ENCODE measurements at places on chromosomes 2 and 18. TPM values are rescaled to one million over a fixed set of nuclear protein-coding genes. Genes with fewer than 3 reads are reported as not detected.
A peak's percentile ranks its signal among the peaks of the same experiment; 100 is the strongest.

DNA sequence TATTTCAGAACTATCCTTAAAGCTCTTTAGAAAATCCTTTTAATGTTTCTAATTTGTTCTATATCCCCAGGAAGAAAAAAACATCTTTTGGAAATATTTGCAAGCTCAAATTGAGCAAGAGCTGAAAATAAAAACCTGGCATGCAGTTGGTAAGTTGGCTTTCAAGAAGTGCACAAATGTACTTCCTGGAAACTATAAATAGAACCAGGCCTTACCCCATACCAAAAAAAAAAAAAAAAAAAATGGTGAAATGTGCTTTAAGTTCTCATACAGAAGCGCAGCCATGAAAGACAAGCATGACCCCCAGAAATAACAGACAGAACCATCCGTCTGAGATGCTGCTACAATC, 178.5 kb downstream of the HDAC4 start:
- DNase-seq: no peak

DNA sequence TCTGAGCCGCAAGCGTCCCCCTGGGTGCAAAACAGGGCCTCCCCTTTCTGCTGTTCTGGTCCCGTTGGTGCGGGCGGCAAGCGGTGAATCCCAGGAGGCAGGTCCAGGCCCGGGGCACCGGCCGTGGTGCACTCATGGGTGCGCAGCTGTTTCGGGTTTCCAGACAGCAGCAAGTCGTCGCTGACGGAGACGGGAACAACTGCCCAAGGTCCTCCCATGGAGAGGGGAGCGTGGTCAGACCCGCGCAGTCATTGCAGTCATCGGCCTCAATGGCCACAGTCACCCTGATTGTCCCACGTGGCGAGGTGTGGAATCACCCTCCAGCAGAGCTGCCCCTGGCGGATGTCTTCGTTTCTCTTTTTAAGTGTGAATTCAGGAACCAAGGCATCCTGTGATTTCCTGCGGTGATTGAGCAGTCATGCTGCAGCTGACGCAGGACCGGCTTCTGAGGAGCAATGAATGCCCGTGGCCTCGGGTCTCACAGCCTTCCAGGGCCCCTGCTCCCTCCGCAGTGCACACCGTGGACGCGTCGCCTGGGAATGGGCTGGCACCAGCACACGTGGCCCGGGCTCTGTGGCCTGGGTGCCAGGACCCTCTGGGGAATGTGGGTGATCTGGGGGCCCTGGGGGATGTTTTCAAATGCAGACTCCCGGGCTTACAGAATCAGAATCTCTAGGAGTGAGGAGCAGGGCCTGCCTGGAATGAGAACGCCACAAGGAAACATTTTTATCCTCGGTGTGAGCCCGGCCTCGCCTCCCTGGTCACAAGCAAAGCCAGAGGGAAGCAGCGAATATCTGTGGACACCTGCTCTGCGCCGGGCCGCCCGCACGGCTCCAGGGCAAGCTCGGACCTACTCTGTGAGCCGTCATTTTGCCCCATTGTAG, 244.2 kb upstream of the SALL3 start:
- DNase-seq: no peak

The TUBA4B gene
- not detected for total RNA-seq

The RNU2-63P gene
- total RNA-seq: 2.9 TPM

The GPR155 gene
- 15.6 TPM for total RNA-seq

- DNase-seq: no peak
These were observed 795 bp downstream of the ANKRD39 start for GRCh38 chr2:96856776-96857666.

GRCh38 chr2:111634050-111634794, 249.8 kb downstream of the ANAPC1 start:
- DNase-seq: no peak

DNA sequence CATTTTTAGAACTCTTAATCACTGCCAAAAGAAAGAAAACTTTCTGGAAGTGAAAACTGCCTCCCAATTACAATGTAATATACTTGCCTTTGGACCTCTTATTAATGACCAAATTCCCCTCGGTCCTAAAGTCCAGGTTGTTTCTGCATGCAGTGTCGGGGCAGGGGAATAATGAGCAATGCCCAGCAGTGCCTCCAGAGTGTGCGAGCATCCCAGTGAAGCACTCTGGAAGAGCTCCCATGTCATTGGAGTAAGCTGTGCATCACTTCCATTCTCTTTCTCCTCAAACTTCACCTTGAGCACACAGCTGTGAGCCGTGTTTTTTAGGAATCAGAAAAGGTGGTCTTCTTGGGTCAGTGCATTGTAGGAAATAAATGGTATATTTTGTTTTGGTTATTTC, 107.1 kb downstream of the SH3RF3 start:
- no peak for DNase-seq

DNA sequence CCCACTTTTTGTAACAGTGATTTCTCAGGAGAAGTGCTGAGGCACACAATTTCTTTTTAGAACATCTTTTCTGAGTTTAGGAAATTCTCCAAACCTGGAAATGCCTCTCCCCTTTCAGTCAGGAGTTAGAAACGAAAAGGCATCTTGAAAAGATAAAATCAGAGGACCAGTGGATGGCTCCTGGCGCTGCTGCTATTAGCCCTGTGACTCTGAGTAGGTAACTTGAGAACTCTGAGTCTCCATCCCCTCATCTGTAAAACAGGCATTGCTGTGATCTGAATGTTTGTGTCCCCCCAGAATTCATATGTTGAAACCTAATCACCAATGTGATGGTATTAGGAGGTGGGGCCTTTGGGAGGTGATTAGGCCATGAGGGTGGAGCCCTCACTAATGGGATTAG, 50.2 kb downstream of the EHD3 start:
- DNase-seq: no peak

GRCh38 chr2:119385466-119385865, 18.7 kb downstream of the DBI start:
- DNase-seq: no peak

The DSC1 gene
- total RNA-seq: 0.07 TPM

- DNase-seq: no peak
These were observed 4.5 kb downstream of the ANKRD53 start for GRCh38 chr2:70982971-70983370.

The GALNT14 gene
- 0.75 TPM for total RNA-seq

DNA sequence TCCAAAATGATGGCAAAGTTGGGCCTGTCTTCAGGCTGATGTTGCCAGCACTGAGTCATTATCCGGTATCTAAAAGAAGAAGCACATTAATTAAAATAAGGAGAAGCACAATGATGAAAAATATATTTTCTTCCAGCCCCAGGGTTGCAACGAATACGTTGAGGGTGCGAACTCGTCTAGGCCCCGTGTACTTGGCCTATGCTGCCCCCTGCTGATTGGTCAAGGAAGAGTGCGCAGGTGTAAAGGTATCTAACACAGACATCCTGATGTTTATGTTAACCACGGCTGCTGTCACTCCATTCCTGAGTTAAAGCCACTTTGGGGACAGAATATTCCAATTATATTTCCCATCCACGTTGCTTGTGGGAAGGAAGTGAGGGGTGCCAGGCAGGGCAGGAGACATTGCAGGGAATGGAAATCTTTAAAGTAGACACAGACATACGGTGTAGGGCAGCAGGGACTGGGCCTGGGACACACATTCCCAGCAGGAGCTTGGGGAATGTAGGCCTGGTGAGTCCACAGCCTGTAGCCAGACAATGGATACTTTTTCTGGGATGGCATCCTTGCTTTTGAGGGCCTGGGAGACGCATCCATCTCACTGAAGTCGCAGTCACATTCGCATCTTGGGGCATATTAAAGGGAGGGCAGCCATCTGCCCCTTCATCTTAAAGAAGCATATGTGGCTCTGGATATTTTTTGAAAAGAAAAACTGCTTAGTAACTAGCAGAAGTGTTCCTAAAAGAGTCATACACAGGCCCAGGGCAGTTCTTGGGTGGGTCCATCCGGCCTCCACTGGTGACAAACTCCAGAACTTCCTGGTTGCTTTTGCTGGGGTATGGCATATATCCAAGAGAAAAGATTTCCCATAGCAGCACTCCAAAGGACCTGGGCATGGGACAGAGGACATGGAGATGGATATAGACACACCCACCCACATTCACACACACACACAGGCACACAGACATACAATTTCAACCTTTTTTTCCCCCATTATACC, 81.9 kb downstream of the CLIP4 start:
- DNase-seq: no peak

The SEMA4F gene
- total RNA-seq: 3.9 TPM

The RNF152 gene
- total RNA-seq: 98.0 TPM

DNA sequence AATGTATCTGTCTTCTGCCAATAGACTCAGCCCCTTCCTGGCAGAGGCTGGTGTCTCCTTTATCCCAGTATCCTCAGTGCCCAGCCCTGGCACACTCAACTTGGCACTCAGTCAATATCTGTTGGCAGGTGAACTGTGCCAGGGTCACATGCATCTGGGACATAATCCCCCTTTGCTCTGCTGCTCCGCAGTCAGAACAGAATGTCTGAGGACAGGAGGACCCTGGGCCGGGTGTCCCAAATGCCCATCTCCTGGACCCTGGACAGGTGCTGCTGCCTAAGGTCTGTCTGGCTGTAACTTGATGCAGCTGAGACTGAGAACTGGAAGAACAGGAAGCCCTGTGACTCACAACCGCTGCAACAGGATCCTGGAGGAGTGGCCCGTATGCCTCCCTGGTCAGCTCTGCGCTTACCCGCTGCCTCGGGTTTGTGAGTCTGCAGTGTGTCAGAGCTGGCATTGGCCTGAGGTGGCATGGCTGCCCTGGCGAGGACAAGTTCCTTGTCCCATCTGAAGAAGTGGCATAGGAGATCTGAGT, 11.4 kb downstream of the HK2 start:
- DNase-seq: peak; percentile 92

DNA sequence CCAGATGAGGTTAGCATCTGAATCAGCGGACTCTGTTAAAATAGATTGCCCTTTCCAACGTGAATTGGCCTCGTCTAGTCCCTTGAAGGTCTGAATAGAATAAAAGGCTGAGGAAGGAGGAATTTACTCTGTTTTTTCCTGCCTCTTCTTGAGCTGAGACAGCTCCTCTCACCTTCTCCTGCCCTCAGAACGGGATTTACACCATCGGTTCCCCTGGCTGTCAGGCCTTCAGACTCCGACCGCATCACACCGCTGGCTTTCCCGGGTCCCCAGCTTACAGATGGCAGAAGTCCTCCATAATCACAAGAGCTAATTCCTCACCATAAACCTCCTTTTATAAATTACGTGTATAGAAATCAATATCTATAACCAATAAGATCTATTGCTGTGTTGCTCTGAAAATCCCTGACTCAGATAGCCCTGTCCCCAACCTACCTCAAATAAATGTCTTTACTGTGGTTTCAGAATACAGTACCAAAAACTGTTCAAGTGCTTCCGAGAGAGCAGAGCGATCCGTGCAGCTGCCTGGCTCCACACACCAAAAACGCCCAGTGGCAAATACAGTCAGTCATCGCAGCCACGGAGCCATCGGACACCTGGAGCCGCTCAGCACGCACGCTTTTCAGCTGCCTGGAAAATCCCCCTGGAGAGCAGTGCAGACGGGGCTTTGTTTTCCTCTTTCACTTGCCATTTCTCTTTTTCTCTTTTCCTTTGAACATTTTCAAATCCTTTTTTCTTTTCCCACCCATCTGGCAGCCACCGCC, 196.9 kb downstream of the NRP2 start:
- DNase-seq: no peak

DNA sequence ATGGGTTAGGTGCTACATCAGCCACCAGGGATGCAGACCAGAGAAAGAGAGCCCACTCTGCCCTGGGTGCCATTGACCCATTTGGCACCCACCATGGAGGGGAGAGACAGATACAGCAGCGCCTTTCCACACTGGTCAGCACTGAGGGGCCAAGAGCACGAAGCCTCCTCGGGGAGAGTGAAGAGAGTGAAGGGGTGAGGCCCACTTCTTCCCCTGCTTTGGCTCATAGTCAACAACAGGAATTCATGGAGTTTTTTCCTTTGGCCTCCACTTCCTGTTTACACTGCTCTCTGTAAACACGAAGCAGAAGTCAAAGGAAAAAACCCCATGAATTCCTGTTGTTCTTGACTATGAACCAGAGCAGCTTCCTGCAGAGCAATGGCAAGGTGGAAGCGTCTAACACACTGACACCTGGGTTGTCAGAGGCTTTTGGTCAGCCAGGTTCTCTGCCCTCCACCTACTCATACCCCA, 80.0 kb downstream of the CCDC93 start:
- no peak for DNase-seq

The OBSL1 gene
- 7.6 TPM for total RNA-seq

DNA sequence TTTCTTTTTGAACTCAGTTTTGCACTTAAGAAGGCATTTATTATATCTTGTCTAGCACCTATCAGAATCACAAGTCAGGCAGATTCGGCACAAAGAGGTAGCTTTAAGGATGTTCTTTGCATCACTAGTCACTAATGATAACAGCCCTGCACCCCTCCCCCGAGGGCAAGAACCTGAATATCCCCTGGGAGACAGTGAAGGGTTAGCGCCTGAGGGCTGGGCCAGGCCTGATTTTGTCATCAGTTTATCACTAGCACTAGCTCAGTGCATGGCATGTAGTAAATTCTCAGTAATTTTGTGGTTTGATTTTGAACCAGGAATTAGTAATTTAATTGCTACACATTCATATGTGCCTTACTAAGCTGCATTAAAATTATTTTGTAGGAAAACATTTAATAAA, 23.9 kb upstream of the HS6ST1 start:
- no peak for DNase-seq

Measured in mucosa of descending colon (tissue), 3 donors.